KG1 (cell line): ENCODE measurements at places on chromosomes 16 and 17.

- DNase-seq, result no peak
Observed at GRCh38 chr16:68416057-68417046, 32.0 kb downstream of the SMPD3 start.

GRCh38 chr17:14125518-14126137 is 56.3 kb downstream of the COX10 start:
- no peak for DNase-seq

GRCh38 chr16:30032083-30032819 is 1.2 kb upstream of the TLCD3B start:
- DNase-seq, result peak; percentile 40

DNA sequence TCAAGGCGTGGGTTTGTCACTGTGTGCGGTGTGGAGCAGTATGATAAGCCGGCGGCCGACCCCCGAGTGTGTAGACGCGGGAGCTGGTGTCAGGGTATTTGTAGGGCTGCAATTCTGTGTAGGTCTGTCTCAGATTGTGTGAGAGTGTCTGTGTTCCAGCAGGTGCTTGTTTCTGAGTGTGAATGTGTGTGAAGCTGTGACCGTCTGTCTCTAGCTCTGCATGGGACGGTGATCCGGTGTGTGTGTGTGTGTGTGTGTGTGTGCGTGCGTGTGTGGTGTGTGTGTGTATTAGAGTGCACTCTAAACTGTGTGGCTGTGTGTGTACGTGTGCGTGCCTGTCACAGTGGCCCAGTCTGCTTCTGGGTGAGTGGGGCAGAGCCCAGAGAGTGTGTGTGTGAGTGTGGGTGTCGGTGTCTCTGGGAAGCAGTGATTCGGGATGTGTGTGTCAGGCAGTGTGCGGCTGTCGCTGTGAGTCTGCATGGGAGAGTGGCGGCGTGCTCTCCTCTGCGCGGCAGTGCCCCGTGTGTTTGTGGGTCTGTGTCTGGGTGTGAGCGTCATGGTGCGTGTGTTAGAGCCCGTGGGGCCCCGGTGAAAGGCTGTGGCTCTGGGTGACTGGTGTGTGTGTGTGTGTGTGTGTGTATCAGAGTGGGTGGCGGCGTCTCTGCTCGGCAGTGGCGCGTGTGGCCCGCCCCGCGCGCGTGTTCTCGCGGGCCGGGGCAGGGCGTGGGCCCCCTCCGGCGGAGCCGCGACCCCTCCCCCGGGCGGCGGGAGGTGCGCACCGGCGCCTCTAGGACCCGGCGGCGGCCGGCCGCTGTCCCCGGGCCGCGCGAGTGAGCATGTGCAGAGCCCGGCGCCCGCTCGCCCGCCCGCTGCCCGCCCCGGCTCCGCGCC is at the start of gene WSCD1:
Gene WSCD1, plus strand, starts transcription at position 841 of the 891 bp plus-strand sequence. CDS start 10,280 bp downstream, outside the sequence.
- no peak for DNase-seq

DNA sequence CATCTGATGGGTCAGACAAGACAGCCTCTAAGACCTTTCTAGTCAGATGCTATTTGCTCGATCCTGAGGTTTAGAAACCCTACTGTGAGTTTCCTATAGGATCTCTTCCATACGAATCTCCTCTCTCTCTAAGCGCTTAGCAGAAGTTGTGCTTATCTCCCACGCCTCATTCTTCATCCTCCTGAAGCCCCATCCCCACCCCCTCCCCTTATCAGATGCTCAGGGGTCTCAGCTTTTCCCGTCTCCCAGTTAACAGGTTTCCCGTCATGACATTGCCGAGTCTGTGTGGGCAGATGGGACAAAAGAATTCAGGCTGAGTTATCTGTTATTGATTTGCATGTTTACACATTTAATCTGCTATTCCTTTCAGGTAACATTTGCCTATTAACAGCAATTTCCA is 99.0 kb upstream of the PIRT start:
- DNase-seq, result no peak
